EL (cell line): ENCODE measurements at places on chromosomes 16 and 17.

DNA sequence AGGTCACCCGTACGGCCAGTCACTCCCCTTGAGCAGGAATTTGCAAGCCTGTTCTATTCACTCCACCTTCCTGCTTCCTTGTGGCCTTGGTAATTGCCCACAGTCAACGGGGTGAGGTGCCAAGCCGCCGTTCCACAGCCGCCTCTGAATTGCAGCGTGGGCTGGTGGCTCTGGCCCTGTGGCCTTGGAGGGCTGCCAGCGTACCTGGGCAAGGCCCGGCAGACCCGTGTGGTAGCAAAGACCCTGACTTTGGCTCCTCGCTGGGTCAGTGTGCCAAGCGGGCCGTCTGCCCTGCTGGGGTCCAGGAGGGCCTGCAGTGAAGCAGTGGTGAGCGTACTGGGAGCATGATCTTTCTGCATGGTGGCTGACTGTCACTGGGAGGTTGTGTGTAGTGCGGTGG is 3.6 kb downstream of the BANP start:
- no peak for DNase-seq

- DNase-seq: no peak
Observed at GRCh38 chr17:46770439-46770817, 48.1 kb downstream of the WNT3 start.

DNA sequence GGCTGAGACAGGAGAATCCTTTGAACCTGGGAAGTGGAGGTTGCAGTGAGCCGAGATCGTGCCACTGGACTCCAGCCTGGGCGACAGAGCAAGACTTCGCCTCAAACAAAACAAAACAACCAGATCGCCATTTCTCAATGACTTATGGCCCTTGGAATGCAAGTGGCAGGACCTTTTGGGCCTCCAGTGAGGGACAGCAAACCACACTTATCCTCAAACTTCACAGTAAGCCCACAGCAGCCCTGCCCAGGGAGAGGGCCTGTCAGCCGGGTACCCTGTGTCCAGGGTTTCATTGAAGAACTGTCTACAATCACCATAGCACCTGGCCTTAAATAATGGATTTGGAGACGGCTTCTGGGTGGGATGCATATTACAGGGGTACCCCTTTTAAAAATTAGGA is 11.7 kb downstream of the TRAF4 start:
- DNase-seq: peak; percentile 69

- DNase-seq: no peak
Observed at GRCh38 chr17:35051183-35051578, 12.3 kb downstream of the RFFL start.

DNA sequence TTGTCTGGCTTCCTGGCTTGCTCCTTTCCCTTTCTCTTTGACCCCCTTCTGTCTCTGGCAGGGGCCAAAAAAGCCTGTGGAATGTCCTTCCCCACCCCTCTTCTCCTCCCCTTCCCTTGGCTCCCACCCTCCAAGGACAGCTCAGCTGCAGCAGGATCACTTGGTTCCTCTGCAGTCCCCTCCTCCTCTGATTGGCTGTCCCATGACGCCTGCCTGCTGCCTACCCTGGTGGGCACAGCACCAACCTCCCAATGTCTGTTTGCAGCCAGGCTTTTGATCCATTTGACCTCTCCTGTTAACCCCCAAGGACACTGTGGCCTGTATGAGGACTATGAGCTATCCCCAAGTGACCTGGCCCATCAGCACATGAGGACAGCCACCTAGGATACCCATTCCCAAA is 14.8 kb upstream of the MTMR4 start:
- no peak for DNase-seq

- no peak for DNase-seq
Observed at GRCh38 chr16:82405736-82406135, 221.0 kb upstream of the CDH13 start.

- peak; percentile 84 for DNase-seq
Observed at GRCh38 chr17:7988750-7989178, 13.7 kb upstream of the GUCY2D start.

DNA sequence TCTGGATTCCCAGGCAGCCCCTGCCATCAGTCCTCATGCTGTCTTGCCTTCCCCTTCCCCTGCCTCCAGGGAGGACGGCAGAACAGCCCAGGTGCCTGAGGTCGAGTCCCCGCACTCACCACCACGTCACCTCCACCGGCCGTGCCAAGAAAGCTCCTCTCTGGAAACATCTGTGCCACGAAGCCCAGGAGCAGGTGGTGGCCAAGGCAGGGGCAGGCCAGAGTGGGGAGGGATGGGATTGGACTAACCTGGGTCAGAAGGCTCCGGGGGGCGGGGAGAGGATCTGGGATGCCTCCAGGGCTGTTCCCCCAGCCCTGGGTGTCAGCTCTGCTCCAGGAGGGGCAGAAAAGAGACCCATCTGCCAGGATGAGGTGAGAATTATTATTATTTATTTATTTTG is 7.4 kb upstream of the DPEP1 start:
- no peak for DNase-seq

DNA sequence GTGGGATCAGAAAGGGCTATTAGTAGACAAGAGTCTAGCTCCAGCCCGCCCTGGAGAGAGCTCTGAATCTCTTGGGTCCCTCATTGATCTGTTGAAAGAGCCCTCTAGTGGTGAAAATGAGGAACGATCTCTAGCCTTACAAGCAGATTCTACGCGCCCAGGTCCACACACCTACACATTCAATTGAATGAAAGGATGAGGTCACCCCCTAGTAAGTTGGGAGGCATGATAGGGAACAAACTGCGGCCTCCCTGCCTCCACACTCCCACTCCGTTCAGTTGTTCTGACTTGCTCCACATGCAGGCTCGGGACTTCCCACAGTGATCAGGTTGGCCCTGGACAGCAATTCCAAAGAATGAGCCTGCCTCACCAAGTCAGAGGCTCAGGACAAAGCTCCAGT is 2.9 kb upstream of the CACNG3 start:
- DNase-seq: peak; percentile 30

DNA sequence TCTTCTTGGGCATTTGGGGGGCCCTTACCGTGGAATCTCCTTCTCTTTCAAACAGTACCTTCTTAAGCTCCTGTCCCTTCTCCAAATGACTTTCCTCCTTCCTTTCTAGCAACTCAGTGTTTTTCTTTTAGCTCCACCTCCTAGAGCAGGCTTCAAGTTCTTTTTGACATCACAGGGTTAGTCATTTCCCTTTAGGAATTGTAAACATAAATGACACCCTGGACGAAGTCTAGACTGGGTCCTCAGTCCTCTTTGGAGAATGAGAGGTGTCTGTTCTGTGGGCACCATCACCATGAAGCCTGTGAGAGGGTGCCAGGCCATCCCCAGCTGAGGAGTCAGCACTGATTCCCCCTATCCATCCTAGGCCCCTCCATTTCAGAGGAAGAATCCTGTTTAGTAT is 94.7 kb downstream of the SALL1 start:
- DNase-seq: no peak

DNA sequence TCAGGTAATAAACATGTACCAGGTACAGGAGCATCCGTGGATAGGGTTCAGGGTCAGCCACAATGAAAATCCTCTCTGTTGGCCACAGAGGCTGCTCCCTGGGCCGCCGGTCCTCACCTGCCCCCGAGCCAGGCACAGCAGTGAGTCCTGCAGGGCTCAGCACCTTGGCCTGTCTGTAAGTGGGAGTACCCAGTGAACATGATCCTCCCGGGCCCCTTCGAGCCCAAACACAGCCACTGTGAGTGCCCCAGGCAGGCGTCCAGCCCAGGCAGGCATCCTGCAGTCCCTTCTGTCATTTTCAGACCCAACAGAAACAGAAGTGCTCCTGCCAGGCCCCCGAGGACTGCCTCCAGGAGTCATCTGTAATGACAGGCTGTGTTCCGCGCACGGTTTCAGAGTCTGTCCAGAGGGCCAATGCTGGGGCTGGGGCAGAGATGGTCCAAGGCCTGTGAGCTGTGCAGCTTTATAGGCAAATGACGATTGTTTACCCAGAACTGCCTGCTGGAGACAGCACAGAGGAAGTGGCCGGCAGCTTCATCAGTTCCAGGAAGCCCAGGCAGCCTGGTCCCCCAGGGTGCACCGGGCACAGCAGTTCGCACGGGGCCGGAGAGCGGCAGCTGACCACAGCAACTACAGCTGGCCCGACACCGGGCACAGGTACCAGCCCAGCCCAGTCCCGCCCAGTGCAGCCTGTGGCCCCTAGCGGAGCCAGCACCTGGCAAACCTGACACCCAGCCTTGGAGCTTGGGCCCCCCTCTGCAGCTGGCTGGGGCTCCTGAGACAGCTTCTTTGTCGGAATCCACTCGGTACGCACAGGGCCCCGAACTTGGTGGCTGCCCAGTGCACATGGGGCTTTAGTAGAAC is 13.2 kb downstream of the SLC7A5 start:
- peak; percentile 68 for DNase-seq

- peak; percentile 82 for DNase-seq
Observed at GRCh38 chr17:59001158-59001814, 105.4 kb downstream of the TRIM37 start.

GRCh38 chr17:49022391-49022941 is 25.3 kb downstream of the IGF2BP1 start:
- peak; percentile 90 for DNase-seq

DNA sequence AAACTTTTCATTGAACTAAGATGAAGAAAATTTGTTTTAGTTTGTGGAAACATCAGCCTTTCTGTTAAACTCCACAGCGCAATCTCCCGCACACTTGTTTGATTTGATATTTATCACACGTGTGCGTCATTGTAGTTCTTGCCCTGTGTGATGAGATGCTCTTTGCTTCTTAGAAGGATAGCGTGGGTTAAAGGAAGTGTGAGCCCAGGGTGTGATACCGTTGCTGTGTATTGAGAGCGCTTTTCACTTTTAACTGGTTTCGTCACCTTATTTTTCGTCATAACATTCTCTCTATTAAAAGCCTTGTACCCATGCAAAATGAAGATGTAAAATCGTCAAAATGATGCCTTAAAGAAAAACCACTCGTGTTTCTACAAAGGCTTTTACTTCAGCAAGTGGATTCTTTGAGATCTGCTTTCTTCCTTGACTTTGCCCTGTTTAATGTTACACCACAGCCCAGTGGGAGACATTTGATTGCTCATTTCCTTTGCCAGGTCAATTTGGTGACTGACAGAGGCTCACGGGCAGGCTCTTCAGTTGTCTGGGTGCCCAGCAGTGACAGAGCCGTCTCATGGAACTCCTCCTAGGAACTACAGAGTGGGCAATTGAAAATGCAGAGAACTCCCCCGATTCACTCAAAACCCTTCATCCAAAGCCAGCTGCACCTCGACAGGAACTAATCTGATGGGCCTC is 61.1 kb downstream of the RPA1 start:
- DNase-seq: no peak

DNA sequence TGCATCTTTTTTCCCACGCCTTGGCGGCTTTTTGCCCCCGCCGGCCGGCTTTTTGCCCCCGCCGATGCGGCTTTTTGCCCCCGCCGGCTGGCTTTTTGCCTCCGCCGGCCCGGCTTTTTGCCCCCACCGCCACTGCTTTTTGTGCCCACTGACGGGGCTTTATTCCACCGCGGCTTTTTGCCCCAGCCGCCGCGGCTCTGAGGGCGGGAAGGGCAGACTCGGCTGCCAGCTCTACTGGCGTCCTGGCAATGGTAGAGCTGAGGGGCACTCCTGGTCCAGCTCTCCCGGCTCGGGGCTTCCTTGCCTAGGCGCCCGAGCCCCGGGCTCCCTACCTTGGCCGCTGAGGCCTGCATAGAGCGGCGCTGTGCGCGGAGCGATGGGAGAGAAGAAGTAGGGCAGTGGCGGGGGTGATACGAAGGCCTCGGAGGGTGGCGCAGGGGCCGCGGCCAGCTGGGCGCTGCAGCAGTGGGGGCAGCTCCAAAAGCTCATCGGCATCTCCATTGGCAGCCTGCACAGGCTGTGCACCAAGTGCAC is 591.4 kb downstream of the TP53TG3F start:
- no peak for DNase-seq

GRCh38 chr17:58480090-58480489 is 8.1 kb downstream of the HSF5 start:
- no peak for DNase-seq

GRCh38 chr17:13920413-13920812 is 148.9 kb upstream of the COX10 start:
- no peak for DNase-seq

GRCh38 chr17:35018814-35019213 is 38.5 kb downstream of the LIG3 start:
- no peak for DNase-seq

DNA sequence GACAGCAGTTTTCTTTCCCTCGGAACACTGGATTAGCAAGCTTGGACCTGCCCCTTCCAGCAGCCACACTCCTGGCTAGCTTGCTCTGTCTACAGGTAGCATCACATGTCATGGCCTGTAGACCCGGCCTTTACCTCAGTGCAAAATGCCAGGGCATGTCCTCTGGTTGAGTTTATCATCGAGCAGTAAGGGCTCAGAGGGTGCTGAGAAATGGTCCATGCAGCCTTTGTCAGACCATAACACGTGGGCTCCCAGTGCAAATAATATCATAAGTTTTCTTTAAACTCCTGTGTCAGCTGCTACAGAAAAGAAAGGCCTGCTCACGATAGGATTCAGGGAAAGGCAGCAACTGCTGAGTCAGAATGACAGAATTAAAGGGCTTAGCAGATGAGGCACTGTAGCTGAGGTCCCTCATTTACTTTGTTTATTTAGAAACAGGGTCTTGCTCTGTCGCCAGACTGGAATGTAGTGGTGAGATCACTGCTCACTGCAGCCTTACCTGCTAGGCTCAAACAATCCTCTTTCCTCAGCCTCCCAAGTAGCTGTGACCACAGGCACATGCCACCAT is 8.0 kb upstream of the GNA13 start:
- peak; percentile 50 for DNase-seq

GRCh38 chr17:18037486-18037885 is 1.5 kb downstream of the ATPAF2 start:
- DNase-seq: no peak
